Naive thymus-derived CD8-positive, alpha-beta T cell (primary cell): ENCODE measurements at places on chromosomes 6 and 20. TPM values are rescaled to one million over a fixed set of nuclear protein-coding genes. Genes with fewer than 3 reads are reported as not detected.
A peak's percentile ranks its signal among the peaks of the same experiment; 100 is the strongest.

DNA sequence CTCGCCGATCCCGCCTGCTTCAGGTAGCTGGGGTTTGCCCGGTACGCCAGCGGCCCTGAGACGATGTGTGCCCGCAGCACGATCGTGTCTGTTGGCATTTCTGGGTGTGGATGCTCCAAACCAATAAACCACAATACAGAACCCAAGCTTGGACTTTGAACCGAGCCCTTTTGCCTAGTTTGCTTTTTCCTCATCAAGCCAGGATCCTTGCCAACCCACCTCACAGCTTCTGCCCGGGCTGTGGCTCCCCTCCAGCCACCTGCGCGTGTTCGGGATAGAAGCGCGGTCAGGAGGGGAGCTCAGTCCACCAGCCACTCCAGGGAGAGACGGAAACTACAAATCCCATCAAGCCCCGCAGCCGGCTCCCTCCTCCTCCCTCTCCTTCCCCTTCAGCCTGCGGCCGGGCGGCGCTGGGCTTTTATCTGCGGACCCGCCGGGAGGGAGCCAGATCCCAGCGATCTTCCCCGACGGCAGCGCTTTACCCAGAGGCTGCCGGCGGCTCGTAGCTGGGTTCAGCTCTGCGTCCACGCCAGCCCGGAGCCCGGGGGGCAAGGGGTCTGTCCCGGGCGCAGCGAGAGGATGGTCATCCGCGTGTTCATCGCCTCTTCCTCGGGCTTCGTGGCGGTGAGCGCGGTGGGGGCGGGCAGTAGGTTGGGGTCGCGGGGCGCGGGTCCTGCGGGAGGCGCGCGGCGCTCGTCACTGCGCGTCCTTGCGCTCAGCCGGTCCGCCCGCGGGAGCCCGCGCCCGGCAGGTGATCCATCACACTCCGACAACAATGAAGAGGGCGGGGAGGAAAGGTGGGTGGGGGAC, at the start of gene SH3BGRL2:
Gene SH3BGRL2, plus strand, starts transcription at position 447 of the 810 bp plus-strand sequence. Its CDS starts 133 bp downstream, at position 580.
- peaks cover 5% of the 10 kb centered on the region for H3K4me1 ChIP-seq
- H3K4me3 ChIP-seq: peak within 1 kb of the TSS; percentile 84
- H3K27ac ChIP-seq: peak within 1 kb of the TSS; percentile 49
- H3K27me3 ChIP-seq: peaks cover 51% of the 10 kb centered on the region
- no peaks in the 10 kb centered on the region for H3K36me3 ChIP-seq

DNA sequence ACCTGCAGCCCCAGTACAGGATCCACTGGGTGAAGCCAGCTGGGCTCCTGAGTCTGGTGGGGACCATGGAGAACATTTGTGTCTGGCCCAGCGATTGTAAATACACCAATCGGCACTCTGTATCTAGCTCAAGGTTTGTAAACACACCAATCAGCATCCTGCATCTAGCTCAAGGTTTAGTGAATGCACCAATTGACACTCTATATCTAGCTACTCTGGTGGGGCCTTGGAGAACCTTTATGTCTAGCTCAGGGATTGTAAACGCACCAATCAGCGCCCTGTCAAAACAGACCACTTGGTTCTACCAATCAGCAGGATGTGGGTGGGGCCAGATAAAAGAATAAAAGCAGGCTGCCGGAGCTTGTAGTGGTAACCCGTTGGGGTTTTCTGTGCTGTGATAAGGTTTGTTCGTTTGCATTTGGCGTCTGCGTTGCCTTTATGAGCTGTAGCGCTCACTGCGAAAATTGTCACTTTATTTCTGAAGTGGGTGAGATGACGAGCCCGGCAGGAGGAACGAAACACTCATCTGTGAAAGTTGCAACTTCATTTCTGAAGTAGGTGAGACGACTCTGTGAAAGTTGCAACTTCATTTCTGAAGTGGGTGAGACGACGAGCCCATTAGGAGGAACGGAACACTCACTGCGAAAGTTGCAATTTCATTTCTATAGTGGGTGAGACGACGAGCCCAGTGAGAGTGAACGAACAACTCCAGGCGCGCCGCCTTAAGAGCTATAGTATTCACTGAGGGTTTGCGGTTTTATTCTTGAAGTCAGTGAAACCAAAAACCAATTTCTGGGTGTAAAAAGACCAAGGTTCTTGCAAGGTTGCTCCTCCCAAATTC, 31.1 kb downstream of the SERPINB6 start:
- peak overlapping the region; percentile 99 for H3K27ac ChIP-seq
- peak overlapping the region; percentile 81 for H3K4me3 ChIP-seq
- peak; percentile 74 for DNase-seq
- no peaks in the 10 kb centered on the region for H3K36me3 ChIP-seq
- peaks cover 64% of the 10 kb centered on the region for H3K4me1 ChIP-seq

DNA sequence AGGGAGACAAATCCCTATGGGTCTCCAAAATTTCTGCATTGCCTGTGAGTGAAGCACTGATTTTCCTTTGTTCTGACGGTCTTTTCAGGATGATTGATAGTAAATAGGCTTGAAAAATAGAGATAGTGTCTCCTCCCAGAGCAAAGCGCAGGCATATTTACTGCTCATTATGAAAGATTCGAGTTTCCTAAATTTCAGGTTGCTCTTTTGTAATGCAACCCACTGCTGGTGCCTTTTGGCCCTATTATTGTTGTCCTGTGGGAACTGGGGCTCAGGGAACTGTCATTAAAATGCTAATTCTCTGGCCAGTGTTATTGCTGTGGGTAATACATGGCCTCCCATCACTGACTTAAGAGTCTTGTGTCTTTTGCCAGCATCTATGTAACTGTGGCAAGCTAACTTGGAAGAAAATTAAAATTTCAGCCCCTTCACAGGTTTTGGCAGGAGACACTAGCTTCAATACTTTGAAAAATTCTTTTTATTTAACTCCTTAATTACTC, 754.1 kb upstream of the MAP3K7 start:
- H3K4me1 ChIP-seq: no peaks in the 10 kb centered on the region
- H3K27me3 ChIP-seq: no peaks in the 10 kb centered on the region
- no peak overlapping the region for H3K4me3 ChIP-seq
- H3K36me3 ChIP-seq: no peaks in the 10 kb centered on the region

FAM83C gene
- not detected for total RNA-seq

- DNase-seq: no peak
- no peaks in the 10 kb centered on the region for H3K36me3 ChIP-seq
- H3K4me1 ChIP-seq: no peaks in the 10 kb centered on the region
- peaks cover 20% of the 10 kb centered on the region for H3K27me3 ChIP-seq
- no peak overlapping the region for H3K27ac ChIP-seq
- no peak overlapping the region for H3K4me3 ChIP-seq
Measured at GRCh38 chr6:14026831-14027539, 90.6 kb upstream of the CD83 start.

- H3K4me3 ChIP-seq: peak overlapping the region; percentile 82
- peak; percentile 81 for DNase-seq
- no peaks in the 10 kb centered on the region for H3K27me3 ChIP-seq
- peaks cover 7% of the 10 kb centered on the region for H3K36me3 ChIP-seq
Measured at GRCh38 chr20:63635431-63636141, 8.7 kb upstream of the GMEB2 start.

GRCh38 chr20:21509079-21509596, 4.7 kb downstream of the NKX2-2 start:
- peaks cover 53% of the 10 kb centered on the region for H3K27me3 ChIP-seq
- no peak overlapping the region for H3K27ac ChIP-seq
- no peaks in the 10 kb centered on the region for H3K36me3 ChIP-seq
- peak; percentile 36 for DNase-seq
- peaks cover 54% of the 10 kb centered on the region for H3K4me1 ChIP-seq

GRCh38 chr20:21266191-21266536, 37.0 kb upstream of the XRN2 start:
- peaks cover 17% of the 10 kb centered on the region for H3K27me3 ChIP-seq
- no peak overlapping the region for H3K27ac ChIP-seq
- no peaks in the 10 kb centered on the region for H3K4me1 ChIP-seq
- H3K36me3 ChIP-seq: peaks cover 5% of the 10 kb centered on the region

DNA sequence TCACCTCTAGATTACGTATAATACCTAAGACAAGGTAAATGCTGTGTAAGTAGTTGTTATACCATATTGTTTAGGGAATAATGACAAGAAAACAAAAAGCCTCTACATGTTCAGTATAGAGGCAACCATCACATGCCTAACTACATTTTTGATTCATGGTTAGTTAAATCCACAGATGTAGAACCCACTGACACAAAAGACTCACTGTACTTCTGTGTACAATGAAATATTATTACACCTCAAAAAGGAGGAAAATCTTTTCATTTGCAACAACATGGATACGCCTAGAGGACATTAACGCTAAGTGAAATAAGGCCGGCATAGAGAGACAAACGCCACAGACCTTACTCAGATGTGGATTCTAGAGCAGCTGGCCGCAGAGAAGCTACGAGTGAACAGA, 50.5 kb downstream of the NINL start:
- H3K36me3 ChIP-seq: peaks cover 6% of the 10 kb centered on the region
- no peak overlapping the region for H3K4me3 ChIP-seq
- H3K4me1 ChIP-seq: no peaks in the 10 kb centered on the region
- no peak overlapping the region for H3K27ac ChIP-seq
- DNase-seq: no peak

GRCh38 chr6:105509506-105510331, 106.8 kb upstream of the PREP start:
- H3K27ac ChIP-seq: no peak overlapping the region
- no peaks in the 10 kb centered on the region for H3K4me1 ChIP-seq
- H3K4me3 ChIP-seq: no peak overlapping the region
- H3K36me3 ChIP-seq: no peaks in the 10 kb centered on the region
- H3K27me3 ChIP-seq: peaks cover 4% of the 10 kb centered on the region
- DNase-seq: no peak

DNA sequence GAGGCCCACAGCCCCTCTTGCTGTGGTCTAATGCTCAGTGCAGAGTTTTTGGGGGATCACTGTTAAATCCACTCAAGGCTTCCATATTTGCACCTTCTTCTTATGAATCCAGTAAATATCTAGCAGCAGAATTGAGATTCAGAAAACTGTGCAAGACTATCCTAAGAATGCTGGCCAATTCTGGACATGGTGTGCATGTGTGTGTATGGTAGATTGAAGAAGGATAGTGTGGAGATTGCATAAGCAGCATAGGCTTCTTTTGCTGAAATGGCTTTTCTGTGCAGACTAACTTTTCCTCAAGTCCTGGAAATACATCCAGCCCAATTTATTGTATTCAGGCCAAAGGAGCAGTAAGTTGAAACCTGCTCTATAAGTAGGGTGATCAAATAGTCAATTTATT, 39.7 kb downstream of the FBXO9 start:
- H3K4me3 ChIP-seq: no peak overlapping the region
- no peaks in the 10 kb centered on the region for H3K36me3 ChIP-seq
- no peaks in the 10 kb centered on the region for H3K4me1 ChIP-seq
- DNase-seq: no peak
- H3K27me3 ChIP-seq: no peaks in the 10 kb centered on the region
